ENCODE measurements at places on chromosomes 1 and 21.

DNA sequence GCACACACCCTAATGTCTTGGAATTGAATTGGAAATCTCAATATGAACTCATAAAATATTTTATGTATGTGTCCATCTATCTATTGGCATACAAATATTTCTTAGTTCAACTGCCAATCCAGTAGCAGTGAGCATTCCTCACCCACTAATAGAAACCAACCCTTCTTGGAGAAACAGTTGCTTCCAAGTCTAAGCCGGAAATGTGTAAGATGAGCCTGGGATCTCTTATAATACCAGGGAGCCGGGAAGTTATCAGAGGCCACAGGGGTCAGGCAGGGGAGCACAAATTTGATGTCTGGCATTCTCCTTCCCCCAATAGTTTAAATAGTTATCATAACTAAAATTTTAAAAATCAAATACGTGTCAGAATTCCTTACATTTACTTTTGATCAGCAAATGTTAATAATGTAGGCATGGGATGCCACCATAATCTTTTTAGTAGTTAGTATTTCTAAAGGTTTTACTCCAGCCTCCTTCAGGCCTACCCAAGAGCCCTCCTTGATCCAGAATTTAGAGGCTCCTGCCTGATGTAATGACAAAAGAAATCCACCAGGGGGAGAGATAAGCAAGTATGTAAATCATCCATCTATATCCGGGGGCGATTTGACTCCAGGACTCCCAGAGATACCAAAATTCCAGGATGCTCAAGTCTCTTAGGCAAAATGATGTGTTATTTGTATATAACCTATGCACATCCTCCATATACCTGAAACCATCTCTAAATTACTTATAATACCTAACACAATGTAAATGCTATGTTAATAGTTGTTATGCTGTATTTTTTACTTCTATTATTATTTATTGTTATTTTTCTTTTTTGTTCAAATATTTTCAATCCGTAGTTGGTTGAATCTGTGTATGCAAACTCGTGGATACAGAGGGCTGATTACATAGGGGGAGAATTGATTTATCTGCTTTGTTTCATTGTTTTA, 218.7 kb upstream of the COA6 start:
- DNase-seq, result peak; percentile 84

- DNase-seq, result no peak
Observed at GRCh38 chr1:3814065-3814464, 17.8 kb upstream of the LRRC47 start.

DNA sequence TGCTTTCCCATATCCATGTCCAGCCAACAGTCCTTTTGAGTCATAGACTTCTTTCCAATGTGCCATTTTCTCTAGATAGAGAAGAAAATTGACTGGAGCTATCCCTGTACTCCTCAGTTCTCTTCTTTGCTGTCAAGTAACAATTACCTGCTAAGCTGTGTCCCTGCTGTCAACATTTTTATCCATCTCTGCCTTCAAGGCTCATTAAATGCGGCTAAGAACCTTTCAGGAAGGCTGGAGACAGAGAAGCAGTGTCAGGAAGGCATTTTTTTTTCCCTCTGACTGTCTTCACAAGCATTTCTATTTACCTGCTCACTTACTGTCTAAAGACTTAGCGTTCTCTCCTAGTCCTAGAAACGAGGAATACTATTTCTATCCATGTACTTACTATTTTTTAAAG, 69.1 kb downstream of the MTR start:
- DNase-seq, result no peak

- no peak for DNase-seq
Observed at GRCh38 chr21:41245509-41246135, 71.0 kb upstream of the FAM3B start.

- no peak for DNase-seq
Observed at GRCh38 chr1:46822248-46822826, 23.5 kb downstream of the CYP4B1 start.

DNA sequence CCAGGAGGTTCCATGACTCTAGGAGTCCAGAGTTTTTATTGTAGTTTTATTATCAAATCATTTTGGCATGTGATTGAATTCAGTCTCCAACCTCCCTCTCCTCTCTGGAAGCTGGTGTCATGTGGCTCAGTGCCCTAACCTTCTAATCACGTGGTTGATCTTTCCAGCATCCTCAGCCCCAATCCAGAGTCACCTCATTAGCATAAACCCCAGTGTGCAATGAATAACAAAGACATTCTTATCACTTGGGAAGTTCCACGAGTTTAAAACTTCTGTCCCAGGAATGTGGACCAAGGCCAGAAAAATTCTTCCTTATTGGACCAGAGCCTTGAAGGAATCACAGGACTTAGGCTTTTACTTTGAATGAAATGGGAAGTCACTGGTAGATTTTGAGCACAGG, 52.2 kb downstream of the KIRREL1 start:
- peak; percentile 45 for DNase-seq

- DNase-seq, result no peak
Observed at GRCh38 chr1:206941766-206942418, 4.4 kb downstream of the PIGR start.

DNA sequence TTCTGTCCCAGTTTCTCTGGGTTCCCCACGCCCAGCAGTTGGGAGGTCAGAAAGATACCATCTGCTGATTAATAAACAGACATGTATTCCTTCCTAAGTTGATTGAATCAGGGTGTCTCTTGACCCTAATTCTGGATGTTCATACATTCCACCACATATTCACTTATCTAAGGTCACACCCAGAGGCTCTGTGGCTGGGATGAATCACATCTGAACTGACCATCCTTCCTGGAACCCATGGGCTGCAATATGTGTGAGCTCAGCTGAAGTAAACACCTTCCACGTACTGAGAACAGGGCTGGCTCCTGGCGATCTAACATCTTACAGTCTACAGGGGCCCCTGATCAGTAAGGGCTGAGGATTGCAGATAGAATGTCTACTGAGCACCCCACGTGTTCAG, 20.5 kb upstream of the TRABD2B start:
- no peak for DNase-seq

DNA sequence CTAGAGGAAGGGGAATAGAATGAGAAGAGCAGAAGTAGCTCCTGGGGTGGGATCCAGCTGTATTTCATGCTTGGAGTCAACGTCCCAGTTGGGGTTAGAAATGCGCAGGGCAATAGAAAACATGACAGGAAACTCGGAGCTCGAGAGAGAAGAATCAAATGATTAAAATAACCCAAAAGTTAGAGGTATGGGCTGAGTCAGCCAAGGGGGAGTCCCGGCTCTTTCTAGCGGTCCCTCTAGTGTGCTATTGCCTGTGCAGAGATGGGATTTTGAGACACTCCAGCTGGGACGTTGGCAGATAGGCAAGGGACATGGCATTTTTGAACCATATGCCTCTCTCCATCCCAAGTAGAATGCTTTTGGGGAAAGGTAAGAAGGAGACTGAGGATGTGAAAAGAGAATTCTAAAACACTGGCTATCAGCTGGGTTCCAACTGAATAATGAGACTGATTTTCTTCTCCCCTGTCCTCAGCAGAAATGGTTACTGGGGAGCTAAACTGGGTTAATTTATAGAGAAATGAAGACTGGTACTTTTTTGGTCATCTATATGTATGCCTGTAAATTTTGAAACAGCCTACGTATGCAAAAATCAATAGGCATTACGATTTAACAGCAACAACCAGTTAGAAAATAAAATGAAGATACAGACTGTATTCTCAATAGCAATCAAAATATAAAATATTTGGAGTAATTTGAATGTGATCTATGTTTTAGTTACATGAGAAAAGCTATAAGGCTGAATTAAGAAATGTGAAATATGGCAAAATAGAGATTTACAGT, 7.0 kb upstream of the VPS26C start:
- no peak for DNase-seq

GRCh38 chr1:41576620-41577019, 92.1 kb upstream of the EDN2 start:
- peak; percentile 21 for DNase-seq

GRCh38 chr1:178495158-178495557, 1.6 kb downstream of the CLEC20A start:
- DNase-seq, result no peak

GRCh38 chr21:17598437-17598836, 14.3 kb downstream of the BTG3 start:
- no peak for DNase-seq

DNA sequence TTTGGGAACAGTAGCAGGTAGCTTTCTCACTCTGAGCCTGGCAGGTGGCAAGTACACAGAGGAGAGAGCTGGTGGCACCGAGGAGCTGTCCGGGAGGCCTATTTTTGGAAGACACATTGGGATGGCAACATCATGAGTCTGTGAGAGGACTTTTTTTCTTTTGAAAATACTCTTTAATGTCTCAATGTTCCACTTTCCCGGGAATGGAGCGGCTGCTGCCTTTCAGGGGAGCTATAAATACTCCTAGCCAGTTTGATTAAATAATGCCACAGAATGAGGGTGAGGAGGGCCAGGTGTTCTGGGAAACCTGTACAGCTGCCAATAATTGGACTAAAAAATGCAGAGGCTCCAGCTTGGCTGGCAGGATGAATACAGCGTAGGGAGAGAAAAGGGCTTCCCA, 93.3 kb upstream of the COG2 start:
- DNase-seq, result no peak

GRCh38 chr1:9195651-9196050, 38.9 kb upstream of the H6PD start:
- DNase-seq, result no peak

DNA sequence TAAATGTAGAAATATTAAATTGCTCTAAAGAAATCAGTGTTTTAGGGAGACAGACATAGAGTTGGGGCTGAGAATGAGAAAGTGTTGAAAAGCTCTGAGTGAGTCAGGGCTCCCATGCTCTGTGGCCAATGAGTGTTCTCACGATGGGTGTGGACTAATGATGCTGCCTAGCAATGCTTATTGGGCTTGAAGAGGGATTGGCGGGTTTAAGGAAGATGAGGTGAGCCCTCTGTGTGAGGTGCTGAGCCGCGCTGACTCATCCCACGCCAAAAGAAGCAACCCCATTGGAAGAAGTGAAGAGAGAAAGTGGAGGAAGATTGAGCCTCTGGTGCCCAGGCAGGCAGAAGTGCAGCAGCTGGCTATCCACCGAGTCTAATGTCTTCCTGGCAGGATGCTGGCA, 65.1 kb upstream of the DPT start:
- DNase-seq, result no peak

GRCh38 chr1:33387625-33388024, 43.3 kb downstream of the PHC2 start:
- DNase-seq, result peak; percentile 56

- no peak for DNase-seq
Observed at GRCh38 chr1:237183963-237184540, 142.1 kb downstream of the RYR2 start.

DNA sequence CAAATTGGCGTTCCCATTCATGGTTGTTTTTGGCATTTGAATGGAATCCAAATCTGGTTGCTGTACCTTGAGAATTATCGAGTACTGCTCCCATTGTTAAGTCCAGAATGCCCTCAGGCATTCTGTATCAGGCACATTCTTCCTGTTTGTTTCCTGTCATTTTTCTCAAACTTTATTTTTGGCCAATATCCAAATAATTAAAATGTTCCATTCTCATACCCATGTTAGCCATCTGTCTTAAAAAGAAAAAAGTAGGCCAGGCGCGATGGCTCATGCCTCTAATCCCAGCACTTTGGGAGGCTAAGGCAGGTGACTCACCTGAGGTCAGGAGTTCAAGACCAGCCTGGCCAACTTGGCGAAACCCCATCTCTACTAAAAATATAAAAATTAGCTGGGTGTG, 29.3 kb upstream of the SHISA4 start:
- no peak for DNase-seq

- DNase-seq, result no peak
Observed at GRCh38 chr1:160711602-160712311, at the start of gene CD48. Gene CD48 (minus strand): TSS chr1:160711822. CDS start chr1:160711763, 59 bp downstream.

DNA sequence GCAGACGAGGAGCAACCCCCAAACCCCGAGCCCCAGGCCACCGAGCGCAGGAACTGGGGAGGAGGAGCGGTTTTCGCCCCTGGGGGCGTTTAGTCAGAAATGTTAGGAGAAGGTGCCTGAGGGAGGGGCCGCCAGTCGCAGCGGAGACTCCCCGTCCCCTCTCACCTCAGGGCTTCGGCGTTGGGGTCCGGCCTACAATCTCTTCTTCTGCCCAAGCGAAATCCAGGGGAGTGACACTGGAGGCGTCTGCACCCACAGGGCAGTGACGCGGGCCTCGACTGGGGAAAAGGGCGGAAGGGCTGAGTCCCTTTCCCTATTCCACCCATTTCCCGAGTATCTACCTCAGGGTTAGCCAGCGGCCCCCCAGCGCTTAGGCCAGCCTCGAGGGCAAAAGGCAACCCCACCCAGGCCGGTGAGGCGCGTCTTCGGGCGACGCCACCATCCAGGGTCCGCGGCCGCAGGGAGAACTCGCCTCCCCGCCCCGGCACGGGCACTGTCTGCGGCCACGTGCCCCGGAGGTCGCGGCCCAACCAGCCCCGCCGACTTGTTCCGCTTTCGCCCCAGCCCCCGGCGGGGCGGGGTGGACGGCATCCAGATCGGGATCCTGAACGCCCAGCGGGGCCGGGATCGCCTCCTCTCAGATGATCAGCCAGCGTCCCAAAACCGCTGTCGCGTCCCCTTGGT, 118.7 kb upstream of the BARHL2 start:
- no peak for DNase-seq

DNA sequence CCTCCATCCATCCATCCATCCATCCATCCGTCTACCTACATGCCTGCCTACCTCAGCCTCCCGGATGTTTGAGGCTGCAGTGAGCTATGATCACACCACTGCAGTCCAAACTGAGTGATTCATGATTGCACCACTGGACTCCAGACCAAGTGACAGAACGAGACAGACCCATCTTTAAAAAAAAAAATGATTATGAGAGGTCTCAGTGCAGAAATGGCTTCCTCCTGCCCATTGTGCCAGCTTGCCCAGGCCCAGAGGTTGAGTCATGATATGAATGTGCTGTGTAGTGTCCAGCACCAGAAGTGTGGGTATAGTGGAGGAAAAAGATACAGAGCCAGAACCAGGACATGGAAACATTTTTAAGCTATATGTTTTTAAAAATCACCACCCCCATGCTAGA, 149.9 kb downstream of the KIF26B start:
- no peak for DNase-seq

DNA sequence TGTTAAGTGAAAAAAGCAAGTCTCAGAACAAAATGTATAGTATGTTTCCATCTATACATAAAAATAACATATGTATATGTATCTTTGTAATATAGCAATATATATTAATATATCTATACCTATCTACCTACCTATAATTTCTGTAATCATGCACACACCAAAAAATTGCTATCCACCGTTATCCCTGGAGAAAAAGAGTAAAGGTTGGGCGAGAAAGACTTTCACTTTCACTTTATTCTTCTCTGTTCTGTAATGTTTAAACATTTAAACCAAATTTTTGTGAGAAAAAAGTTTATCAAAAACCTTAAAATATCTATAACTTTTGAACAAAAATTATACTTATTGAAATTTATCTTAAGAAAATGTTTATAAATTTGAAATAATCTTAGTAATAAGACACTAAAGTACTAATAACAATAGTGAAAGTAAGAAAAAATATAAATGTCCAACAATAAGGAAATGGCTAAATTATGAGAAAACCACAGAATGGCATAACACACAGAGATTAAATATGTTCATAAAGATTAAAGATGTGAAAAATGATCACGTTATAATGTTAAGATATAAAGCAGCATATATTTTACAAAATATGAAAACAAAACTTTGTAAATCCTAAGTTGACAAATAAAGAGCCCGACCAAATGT, 74.0 kb upstream of the LRRC53 start:
- DNase-seq, result peak; percentile 1
